Placental epithelial cell (primary cell): ENCODE measurements at places on chromosomes 11 and 22. TPM values are rescaled to one million over a fixed set of nuclear protein-coding genes. Genes with fewer than 3 reads are reported as not detected.

Gene ISX
- total RNA-seq = not detected in 2 replicates

Gene CD6
- 0.65 TPM in 1 of 2 replicates, not detected in the other for total RNA-seq

Gene SYT7
- total RNA-seq = 0.22 and 0.39 TPM in 2 replicates

Gene ASCC2
- 35.3 and 41.2 TPM in 2 replicates for total RNA-seq

Gene KRTAP5-2
- not detected in 2 replicates for total RNA-seq

Gene PGA5
- not detected in 2 replicates for total RNA-seq

Gene KCNJ4
- total RNA-seq = not detected in 2 replicates

Gene KRTAP5-7
- under 0.01 TPM in 1 of 2 replicates, not detected in the other for total RNA-seq

Gene FREY1
- 2.7 and 3.4 TPM in 2 replicates for total RNA-seq

Gene TRIM48
- not detected in 2 replicates for total RNA-seq

Gene ANKK1
- total RNA-seq = 1.6 and 2.0 TPM in 2 replicates

Gene BIK
- 1.5 and 3.5 TPM in 2 replicates for total RNA-seq

Gene P4HA3
- under 0.01 and 1.1 TPM in 2 replicates for total RNA-seq

Gene TBX10
- total RNA-seq = not detected in 2 replicates

Gene IFITM10
- total RNA-seq = 0.79 TPM in 1 of 2 replicates, not detected in the other

Gene KCNQ1OT1
- total RNA-seq = 13.3 and 20.8 TPM in 2 replicates

Gene F2
- not detected in 2 replicates for total RNA-seq

Gene SCGB2A2
- not detected in 2 replicates for total RNA-seq

Gene FERMT3
- total RNA-seq = 0.39 and 0.43 TPM in 2 replicates

Gene SMTNL1
- total RNA-seq = not detected in 2 replicates

Gene KCNK4
- total RNA-seq = under 0.01 TPM in 1 of 2 replicates, not detected in the other

Gene CARNS1
- under 0.01 TPM in 1 of 2 replicates, not detected in the other for total RNA-seq

Gene MS4A6A
- total RNA-seq = not detected in 2 replicates

Gene FDXACB1
- 2.2 and 3.1 TPM in 2 replicates for total RNA-seq

Gene CASP5
- total RNA-seq = not detected in 2 replicates

Gene TTC28
- 13.3 and 17.8 TPM in 2 replicates for total RNA-seq
